ENCODE measurements at places on chromosomes 11 and 22.

GRCh38 chr22:22030493-22031182, 48.1 kb upstream of the TOP3B start:
- peak; percentile 7 for DNase-seq

DNA sequence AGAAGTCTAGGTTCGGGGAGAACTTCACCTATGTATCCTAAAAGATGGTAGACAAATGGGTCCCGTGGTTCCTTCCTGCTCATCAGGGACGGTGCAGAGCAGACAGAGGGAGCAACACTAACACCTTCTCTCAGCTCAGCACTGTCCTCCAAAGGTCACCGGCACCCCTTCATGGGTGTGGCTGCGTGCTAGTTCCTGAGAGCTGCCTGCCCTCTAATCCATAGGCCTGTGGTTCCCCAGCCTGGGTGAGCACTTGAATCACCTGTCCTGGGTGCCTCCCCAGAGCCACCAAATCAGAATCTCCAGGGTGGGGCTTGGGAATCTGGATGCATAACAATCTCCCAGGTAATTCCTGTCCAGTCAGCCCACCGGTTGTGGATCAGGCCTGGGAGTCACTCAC, 113.9 kb upstream of the TMEM45B start:
- DNase-seq, result no peak

GRCh38 chr11:111905411-111905810, 6.2 kb downstream of the CRYAB start:
- DNase-seq, result no peak

DNA sequence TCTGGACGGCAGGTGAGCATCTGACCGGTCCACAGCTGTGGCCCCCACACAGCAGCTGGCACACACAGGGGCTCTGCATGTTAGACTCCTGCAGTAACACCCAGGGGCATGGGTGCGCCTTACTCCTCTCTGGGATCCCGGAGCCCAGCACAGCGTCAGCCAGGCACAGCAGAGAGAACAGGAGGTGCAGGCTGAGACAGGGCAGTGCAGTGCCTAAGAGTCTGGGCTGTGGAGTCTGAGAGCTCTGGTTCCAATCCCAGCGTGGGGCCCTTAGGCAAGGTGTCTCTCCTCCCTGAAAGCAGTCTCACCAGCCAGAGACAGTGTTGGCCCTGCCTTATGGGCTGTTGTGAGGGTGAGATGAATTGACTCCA, 2.3 kb downstream of the NUDT8 start:
- no peak for DNase-seq

DNA sequence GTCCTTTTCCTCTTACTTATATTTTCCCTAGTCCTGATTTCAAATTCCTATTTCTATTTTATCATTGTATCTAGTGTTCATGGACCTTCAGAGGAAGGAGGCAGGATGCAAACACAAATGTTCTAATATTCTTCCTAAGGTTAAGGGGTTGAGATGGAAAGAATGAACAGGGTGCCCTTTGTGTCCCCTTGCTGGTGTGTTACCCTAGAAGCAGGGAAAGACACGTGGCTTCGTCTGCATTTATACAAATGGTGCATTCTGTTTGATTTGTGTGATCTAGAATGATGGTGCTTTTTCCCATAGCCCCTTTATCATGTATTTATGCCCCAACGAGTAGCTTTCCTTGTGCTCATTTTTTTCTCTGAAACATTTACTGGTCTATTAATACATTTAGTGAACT, 76.2 kb downstream of the PLEKHA7 start:
- DNase-seq, result no peak

GRCh38 chr11:66619080-66619554, 2.7 kb downstream of the RBM14 start:
- DNase-seq, result no peak

GRCh38 chr11:111514216-111515031, at the start of gene HOATZ:
HOATZ (plus strand) TSS chr11:111514778; CDS start chr11:111514785, 7 bp downstream.
- peak; percentile 8 for DNase-seq

DNA sequence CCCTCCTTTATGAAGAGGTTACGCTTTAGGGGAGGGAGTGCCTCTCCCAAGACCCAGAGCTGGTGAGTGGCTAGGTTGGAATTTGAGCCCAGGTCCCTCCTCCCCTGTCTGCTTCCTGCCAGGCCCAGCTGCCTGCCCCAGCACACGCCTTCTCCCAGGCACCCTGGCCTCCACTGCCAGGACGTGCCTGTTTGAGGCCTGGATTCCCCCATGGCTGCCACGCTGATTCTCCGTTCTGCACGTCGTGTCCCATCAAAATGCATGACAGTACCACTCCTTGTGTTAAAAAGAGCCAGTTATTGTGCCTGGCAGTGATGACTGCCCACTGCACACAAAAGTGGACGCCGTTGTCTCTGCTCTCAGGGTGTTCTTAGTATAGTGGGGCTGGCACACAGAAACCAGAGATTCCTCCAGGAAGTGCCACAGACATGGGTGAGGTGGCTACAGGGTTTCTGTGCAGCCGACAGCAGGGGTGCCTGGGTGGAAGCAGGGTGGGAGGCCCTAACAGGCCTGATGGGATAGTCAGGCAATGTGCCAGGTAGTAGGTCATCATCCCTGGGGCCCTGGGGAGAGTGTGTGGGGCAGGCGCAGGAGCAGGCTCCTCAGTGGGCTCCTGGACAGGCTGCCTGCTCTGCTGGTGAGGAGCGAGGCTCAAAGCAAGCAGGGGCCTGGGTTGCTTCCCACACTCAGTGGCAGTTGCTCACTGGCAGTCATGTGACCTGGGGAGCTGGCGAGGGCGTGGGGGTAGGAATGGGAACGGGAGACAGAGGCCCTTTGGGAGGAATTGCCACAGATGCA, 24.2 kb downstream of the MED15 start:
- DNase-seq, result no peak

- DNase-seq, result no peak
These were observed 1.2 kb upstream of the IL18 start for GRCh38 chr11:112165049-112165448.

- no peak for DNase-seq
These were observed 25.5 kb upstream of the CCDC90B start for GRCh38 chr11:83311701-83312100.

DNA sequence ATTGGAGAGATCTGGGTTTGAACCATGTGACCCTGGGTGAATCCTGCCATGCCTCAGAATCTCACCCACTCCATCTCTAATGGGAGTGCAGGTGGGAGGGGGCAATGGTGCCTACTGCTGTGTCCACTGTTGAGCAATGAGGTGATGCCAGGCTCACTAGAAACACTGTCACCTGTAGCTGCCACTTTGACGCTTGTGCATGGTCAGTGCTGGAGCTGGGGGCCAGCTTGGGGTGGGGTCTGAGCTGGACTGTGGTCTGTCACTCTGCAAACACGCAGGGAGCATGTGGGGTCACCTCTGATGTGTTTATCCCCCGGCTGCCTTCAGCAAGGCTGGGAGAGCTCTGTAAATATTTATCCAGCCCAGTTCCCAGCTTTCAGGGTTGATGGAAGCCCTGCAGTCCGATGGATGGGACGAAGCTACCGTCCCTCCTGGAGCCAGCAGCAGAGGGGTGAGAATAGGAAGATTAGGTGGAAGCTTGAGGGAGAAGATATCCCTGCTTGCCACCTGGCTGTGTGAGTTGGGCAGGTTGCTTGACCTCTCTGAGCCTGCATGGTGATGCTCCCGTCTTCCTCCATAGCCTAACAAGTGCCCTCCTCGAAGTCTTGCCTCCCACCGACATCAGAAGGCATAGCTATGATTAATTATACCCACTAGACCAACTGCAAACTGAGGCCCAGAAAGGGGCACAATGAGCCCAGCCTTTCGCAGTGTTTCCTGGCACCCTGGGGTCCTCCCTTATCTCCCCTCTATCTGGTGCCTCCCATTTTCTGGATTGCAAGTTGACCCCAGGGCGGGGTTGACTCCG, 1.7 kb downstream of the MMP11 start:
- no peak for DNase-seq

- no peak for DNase-seq
These were observed 68.7 kb downstream of the ISX start for GRCh38 chr22:35134637-35135036.

DNA sequence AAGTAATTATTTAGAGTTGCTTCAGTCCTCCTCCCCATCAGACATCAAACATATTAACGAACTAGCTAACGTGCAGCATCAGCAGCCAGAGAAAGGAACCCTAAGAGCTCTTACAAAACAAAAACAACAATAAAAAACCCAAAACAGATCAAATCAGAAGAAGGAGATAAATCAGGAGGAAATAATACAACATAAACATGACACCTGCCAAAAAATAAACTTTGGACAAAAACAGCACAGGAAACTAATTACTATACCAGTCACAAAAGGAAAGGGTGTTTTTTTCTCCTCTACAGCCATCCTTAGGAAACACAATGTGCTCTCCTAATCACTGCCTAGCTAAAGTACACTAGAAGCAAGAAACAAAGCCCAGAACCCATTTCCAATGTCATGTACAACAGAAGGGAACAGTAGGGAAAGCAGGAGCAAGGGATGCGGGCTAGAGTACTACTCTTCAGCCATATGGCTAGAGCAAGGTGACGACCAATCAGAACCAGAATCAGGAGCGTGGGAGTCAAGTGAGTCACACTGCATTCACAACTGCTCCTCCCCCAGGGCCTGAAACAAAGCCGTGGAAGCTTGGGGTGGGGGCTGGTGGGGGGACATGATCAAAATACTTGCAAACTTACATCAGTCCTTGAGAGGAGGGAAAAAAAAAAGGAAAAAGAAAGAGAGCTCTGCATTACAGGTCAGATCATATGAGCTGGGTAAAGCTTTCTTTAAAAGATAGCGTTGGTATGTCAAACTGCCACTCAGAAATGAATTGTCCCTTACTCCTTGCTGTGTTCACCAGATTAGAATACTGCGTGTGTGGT, 60.4 kb downstream of the LARGE2 start:
- peak; percentile 74 for DNase-seq

- DNase-seq, result no peak
These were observed 54.1 kb downstream of the CELSR1 start for GRCh38 chr22:46483353-46483752.

- DNase-seq, result peak; percentile 70
These were observed 743.8 kb downstream of the NTM start for GRCh38 chr11:132114185-132114584.

- no peak for DNase-seq
These were observed 1463.9 kb downstream of the TBC1D22A start for GRCh38 chr22:48226026-48227013.

GRCh38 chr22:26502688-26503561, 9.3 kb downstream of the TFIP11 start:
- DNase-seq, result peak; percentile 61

- no peak for DNase-seq
These were observed 56.8 kb downstream of the EMSY start for GRCh38 chr11:76501526-76502202.

GRCh38 chr22:23388517-23388890, 191.6 kb downstream of the IGLL1 start:
- DNase-seq, result no peak

DNA sequence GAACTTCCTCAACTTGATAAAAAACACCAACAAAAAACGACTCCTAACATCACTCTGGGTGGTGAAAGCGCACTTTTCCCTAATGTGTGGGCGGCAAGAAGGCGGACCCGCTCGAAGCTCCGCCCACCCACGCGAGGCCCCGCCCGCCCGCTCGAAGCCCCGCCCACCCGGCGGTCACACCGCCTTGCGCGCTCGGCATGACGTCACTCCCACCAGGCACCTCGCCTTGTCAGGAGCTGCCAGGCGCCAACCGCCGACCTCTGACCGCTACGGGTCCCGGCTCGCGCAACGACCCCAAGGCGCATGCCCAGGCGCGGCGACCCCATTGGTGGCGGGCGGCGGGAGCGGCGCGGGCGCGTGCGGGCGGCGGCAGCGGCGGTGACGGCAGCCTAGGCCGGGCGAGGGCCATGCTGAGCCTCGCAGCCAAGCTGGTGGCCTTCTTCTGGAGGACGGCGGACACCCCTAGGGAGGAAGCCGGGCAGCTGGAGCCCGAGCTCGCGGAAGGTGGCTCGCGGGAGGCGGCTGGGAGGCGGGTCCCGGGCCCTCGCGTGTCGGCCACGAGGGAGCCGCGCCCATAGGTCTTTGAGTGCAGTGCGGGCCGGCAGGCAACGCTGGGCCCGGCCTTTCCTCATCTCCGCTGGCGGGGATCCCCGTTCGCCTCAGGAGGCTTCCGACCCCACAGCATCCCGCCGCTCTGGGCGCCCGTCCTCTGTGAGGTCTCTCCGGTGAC, at the start of gene MOV10L1:
Gene MOV10L1 (plus strand): TSS at position 325 of the 730 bp plus-strand sequence. CDS start 83 bp downstream, at position 408.
- DNase-seq, result no peak

GRCh38 chr11:71206186-71206585, 46.2 kb downstream of the SHANK2 start:
- DNase-seq, result no peak

DNA sequence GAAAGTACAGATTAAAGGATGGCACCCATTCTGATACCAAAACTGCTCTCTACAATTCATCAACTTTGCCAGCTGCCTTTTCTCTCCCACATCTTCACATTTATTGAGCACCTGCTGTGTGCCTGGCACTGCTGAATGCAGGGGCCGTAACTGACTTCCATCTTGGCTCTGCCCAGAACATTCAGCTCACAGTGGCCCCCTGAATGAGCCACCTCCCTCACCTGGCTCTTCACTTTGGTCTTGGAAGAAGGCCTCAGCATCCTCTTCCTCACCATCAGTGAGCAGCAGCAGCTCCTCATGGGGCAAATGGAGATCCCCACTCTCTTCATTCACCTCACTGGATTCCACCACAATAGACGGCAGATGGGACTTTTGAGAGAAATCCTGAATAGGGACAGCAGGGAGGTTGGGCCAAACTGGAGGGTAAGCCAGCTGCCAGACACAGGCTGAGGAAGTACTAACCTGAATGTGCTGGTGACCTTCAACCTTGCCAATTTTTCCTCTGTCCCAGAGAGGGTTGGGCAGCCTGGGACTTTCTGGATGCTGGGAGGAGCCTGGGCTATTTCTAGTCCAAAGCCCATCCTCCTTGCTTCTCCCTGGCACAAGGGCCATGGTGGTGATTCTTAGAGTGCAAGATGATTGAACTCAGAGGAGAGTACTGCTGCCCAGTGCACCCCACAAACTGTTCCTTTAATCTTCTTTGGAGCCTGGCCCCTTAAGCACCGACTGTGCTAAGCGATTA, 1.9 kb upstream of the UQCC3 start:
- DNase-seq, result peak; percentile 88

DNA sequence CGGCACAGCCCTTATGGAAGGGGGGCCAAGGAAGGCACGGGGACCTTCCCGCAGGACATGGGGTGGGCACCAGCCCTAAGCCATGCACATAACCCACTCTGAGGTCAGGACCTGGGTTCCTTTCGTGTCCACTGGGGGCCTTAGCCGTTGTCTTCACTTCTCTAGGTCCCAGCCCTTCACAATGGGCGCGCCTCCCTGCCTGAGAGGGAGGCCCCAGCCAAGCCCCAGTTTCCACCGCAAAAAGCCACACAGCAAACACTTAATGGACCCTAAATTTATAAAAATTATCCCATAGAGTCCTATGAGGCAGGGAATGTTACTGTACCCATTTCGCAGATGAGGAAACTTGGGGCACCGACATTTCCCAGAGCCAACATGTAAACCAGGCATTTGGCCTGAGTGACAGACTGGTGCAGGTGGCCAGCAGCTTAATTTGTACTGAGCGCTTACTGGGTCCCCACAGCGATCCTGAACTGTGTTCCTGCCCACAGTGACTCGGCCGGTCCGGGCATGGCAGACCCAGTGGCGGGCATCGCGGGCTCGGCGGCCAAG, 1.2 kb downstream of the GAS2L1 start:
- DNase-seq, result no peak

- no peak for DNase-seq
These were observed 58.5 kb downstream of the CCDC34 start for GRCh38 chr11:27304514-27304913.

Measured in NCI-H82 (cell line).